A549 (cell line): ENCODE measurements at places on chromosomes 5 and 9.

DNA sequence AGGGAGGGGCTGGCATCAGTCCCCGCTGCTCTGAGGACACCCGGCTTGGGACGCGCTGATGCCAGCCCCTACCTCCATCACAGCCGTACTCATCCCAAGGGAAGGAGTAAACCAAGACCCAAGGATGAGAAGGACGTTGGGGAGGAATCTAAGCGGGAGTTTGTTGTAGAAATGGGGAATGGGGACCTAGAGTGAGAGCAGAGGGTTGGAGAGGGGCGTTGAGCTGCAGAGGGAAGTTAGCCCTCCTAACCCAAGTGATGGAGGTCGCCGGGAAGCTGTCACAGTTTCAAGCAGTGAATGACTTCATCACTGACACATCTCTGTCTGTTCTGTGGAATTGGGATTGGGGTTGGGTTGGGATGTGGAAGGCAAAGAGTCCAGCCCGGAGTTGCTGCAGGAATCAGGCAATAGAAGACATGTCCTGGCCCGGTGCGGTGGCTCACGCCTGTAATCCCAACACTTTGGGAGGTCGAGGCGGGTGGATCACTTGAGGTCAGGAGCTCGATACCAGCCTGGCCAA, 759 bp upstream of the SUSD1 start:
- no peak for DNase-seq

GRCh38 chr5:129746876-129747275, 1.0 kb upstream of the MINAR2 start:
- no peak for DNase-seq

DNA sequence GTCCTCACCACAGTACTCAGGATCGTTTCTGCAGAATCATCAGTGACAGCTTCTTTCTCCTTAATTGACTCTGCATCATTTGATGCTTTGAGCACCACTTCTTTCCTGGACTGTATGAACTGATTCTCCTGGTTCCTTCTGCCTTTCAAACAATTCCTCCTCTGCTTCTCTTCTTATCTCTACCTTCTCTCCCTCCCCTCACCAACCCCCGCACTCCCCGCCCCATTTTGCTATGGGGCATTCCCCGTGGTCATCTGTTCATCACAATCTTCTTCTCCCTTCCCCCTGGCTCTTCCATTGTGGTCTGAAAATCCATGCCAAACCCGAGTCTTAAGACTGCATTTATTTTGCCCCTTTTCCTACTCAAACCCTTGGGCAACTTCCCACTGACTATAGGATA, 57.9 kb downstream of the FAM78A start:
- no peak for DNase-seq

DNA sequence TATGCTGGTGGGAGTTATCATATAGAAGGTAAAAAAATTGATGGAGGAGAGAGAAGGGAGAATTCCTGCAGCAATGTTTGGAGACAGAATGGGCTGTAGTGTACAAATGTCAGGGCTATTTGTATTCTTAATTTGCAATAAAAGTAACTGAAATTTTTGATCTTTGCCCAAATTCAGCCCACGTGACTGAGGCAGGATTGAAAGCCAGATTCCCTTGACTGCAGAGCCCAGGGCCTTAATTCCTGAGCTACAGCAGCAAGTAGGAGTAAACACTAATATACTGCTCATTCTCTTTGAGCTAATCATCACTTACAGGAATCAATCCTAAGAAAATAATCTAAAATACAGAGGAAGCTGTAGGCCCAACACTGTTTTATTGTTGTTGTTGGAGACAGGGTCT, 5.2 kb upstream of the ANXA6 start:
- DNase-seq: no peak

- no peak for DNase-seq
Observed at GRCh38 chr5:10329820-10330481, 22.2 kb upstream of the CMBL start.

DNA sequence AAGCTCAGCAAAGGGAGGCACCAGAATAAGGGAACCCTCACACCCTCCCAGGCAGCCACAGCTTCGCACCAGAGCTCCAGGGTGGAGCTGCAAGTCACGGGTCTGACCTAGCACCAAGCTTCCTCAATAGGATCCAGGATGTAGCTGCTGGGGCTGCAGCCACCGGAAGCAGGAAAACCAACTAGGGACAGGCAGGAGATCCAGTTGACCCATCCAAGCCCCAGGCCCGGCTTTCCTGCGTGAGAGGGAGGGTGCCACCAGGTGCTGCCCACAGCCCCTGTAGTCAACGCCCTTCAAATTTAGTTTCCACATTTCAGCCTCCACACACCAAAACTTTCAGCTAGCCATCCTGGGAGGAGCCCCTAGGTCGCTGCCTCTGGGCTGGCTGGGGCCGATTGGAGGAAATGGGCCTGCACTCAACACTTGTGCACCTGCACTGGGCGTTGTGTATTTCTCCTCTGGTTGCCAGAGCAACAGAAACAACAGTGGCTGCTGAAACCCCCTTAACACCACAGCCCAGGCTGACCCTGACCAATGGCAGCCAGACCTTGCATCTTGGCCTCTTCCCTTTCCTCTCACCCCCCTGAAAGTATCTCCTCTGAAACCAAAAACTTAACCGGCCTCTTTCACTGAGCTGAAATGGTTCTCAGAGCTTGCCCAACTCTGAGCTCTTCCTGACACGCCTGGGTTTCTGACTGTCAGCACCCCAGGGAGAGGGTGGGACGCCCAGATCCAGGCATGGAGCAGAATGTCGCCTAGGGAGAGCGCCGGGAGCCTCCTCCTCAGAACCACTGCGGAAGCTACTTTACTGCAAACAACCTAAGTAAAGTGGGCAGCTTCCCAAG, 226.5 kb upstream of the MAP3K1 start:
- DNase-seq: no peak

DNA sequence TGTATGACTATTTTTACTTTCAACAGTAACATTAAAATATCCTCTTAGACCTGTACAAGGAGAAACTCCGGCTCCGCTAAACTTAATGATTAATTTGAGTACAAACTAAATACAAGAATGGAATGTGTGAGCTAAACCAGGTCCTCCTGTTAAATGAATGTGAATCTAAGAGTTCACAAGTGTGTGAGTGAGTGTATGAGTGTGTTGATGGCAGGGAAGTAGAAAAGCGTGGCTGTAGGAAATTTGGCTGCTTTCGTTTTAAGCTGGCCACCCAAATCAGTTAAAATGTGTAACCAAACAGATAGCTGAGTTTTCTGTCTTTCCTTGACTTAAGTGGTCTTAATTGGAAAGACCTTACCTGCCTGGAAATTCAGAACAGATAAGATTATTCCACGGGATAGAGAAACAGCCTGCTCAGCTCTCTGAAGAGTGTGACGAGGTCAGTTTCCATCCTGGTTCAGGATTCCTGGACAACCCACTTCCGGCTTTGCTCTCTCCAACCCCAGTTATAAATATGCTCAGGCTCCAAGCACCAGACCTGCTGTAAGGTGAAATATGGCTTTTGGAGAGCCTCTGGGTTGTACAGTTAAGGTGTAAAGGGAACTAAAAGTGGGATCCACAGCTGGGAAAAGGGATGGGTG, 908.6 kb upstream of the EDIL3 start:
- DNase-seq: peak; percentile 6

GRCh38 chr5:97183100-97183929, at the start of gene RIOK2:
TSS of gene RIOK2 (minus strand) at chr5:97183247. CDS start at chr5:97183191, 56 bp downstream.
- peak; percentile 89 for DNase-seq

DNA sequence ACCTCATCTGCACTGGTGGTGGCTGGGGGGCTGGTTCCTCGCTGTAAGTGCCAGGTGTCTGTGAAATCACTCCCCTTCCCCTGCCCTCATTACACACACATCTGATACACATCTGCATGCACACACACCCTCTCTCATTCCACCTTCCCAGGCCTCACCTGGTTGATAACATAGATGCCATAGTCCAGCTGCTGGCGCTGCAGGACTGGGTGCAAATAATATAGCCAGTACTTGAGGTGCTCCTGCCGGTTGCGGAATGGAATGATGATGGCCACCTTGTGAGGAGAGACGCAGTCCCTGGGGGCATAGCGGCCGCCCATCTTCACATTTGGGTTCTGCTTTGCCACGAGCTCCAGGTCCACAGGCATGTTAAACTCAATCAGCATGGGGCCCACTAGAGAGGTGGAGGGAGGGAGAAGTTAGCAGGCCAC, 32.1 kb downstream of the B4GALT1 start:
- DNase-seq: no peak

- DNase-seq: no peak
Observed at GRCh38 chr5:125209650-125210049, 463.2 kb upstream of the ZNF608 start.

- no peak for DNase-seq
Observed at GRCh38 chr9:109755040-109755439, 25.0 kb upstream of the PALM2AKAP2 start.

DNA sequence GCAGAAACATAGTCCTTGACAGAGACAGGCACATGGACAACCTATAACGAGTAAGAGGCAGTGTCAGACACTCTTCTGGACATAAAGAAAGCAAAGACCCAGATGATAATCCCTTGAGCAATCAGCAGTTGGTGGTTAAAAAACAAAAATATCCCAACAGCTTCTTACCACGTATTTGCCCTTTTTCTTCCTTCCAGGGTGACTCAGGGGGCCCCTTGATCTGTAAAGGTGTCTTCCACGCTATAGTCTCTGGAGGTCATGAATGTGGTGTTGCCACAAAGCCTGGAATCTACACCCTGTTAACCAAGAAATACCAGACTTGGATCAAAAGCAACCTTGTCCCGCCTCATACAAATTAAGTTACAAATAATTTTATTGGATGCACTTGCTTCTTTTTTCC, 9.5 kb downstream of the GZMK start:
- no peak for DNase-seq

GRCh38 chr5:124655251-124655917, 91.1 kb downstream of the ZNF608 start:
- DNase-seq: no peak

- DNase-seq: no peak
Observed at GRCh38 chr5:61333954-61334867, 2.2 kb downstream of the ZSWIM6 start.

DNA sequence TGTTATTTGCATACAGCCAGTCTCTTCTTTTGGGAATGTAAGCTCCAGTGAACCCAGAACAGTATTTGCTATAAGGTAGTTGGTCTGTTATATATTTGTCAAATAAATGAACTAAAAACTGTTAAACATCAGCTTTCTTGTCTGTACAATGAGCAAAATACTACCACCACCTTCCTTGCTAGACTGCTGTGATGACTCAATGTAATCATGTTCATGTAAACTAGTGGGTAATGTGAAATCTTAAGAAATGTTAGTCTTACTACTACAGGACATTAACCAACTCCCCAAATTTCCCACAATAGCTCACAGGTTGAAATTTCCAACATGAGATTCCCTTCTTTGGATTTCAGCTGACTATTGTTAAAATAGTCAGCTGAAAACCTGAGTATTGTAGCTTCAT, 176.1 kb downstream of the TRPM3 start:
- no peak for DNase-seq

- no peak for DNase-seq
Observed at GRCh38 chr9:81890104-81890503, 38.1 kb upstream of the SPATA31D4 start.

DNA sequence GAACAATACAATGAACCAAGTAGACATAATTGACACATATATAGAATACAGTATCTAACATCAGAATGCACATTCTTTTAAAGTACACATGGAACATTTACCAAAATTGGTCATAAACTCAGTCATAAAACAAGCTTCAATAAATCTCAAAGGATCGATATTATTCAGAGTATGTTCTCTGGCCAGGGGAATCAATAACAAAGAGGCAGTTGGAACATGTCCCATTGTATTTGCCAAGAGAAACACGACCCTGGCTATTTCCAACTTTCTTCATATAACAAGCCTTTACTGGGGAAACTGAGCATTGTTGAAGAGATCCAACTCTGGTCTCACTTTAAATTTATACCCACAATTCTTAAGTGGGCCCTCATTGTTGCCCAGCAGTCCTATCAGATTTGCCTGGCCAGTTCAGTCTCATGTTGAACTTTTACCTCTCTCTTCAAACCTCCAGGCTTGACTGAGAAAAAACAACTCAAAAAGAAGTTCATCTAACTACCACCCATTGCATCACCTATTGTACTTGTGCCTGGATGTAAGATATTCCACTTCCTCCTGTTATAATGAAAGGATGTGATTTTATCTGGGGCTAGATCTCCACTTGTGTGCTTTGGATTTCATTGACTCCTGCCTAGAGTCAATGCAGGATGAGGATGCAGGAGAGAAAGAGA, 162.5 kb downstream of the HSPA4 start:
- no peak for DNase-seq

DNA sequence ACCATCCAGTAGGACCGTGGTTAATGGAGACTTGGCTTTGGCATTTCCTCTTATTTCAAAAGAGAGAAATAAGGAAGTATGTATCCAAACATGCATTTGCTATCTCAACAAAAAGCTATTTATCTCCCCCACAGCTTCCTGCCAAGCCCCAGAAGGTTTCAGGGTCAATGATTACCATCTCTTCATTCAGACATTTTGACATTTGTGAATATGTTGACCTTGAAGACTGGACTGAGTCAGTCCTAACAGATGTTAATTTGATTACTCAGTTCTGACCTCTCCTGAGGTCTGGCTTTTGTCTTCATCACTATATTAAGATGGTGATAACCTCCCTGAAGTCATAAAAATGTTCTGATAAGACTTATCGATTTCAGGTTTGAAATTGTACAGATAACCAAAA, 479.4 kb downstream of the AGTPBP1 start:
- DNase-seq: no peak

DNA sequence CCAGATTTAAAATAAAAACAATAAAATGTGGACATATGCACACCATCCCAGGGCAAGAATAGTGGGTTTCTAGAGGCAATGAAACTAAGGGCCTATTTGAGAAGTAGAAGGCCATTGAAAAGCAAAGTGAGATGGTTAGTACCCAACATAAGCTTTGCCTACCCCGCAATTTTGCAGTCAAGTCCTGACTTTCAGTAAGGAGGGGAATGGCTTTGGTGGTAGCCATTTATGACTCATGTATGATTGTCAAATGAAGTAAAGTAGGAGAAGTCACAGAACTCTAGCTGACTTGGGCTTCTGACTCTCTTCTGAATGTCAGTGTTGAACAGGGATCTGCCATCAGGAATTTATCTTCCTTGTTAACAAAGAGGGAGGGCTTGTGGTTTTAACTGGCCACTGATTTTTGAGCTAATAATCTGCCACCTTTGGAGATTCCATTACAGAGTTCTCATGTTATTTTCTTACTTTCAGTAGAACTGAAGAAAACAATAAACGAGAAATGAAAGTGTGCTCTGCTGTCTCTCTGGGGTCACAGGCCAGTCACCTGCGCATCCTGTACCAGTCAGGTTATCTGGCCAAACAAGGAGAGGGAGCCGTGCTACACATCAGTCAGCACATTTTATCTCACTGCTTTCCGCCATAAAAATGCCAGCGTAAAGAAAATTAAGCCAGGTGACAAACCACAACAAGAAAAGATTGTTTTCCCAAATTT, 14.3 kb upstream of the SNCAIP start:
- no peak for DNase-seq

GRCh38 chr9:134189470-134190231, 25.3 kb upstream of the RNU6ATAC start:
- no peak for DNase-seq

GRCh38 chr5:159240301-159240870, 22.7 kb upstream of the UBLCP1 start:
- peak; percentile 79 for DNase-seq

- DNase-seq: no peak
Observed at GRCh38 chr9:27528076-27528885, 1.3 kb downstream of the MOB3B start.

- peak; percentile 21 for DNase-seq
Observed at GRCh38 chr5:126808521-126808988, 31.6 kb downstream of the LMNB1 start.
